Activated CD8-positive, alpha-beta T cell treated with anti-CD3 and anti-CD28 coated beads for 36 hours (primary cell): ENCODE measurements at places on chromosomes 2 and 18. TPM values are rescaled to one million over a fixed set of nuclear protein-coding genes. Genes with fewer than 3 reads are reported as not detected.

The RGPD4 gene
- not detected for total RNA-seq

GRCh38 chr2:205161156-205161839 lies 521.0 kb upstream of the NRP2 start:
- DNase-seq = no peak

DNA sequence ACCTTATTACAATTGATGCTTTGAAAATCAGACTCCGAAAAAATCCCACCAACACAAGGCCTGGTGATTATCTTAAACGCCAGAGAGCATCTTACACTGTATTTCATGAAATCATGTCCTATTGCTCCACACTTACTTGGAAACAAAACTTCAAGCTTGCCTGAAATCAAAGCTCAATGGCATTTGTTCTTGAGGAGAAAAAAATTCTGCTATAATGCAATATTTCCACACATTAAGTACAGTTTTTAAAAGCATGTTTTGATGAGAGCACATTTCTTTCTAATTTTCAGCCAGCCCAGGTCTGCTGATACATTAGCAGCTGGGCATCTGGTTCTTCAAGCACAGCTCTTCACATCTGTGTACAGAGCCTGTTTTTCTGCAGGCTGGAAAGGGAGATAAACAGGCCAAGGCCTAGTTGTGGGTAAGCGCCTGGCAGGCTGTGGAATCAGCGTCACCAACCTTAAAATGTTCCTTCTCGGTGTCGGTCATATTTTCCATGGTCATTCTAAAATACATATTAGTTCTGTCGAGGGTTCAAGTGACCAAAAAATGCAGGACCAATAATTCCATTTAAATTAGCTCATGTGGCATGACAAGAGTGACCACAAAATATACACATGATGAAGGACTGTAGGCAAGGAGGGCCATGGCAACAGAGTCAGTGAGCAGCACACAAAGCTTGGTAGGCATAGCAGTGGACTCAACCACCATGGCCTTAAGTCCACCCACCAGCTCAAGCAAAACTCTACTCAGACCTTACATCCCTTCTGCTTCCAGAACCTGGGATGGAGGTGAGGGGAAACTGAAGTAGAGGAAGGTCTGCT lies 20.9 kb downstream of the SLC8A1 start:
- no peak for DNase-seq

DNA sequence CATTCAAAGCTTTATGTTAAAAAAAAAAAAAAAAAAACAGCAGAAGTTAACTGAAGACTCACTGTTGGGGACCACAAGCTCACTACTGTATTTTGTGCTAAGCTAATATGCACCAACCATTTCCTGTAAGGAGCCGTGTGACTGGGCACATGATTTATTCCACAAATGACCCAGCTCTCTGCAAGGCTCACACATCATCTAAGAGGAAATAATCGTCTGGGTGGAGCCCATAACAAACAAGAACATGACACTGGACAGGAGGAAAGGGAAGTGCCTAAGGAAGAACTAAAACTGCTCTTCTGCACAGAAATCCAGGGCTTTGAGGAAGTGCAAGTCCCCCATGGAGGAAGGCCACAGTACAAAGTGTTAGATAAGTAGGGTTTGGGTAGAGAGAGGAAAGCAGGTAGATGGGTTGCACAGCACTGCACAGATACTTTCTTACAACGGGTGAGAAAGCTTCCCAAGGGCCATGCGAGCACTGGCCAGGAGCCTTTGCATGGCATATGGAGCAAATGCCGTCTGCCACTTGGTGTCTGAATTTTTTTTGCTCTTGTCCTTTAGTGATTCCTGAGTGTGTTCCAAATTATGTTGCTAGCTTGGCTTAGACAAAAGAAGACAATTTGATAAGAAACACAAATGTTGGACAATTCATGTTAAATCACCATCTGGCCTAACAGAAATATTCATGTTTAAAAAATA lies 24.4 kb downstream of the NFE2L2 start:
- peak; percentile 54 for DNase-seq

- no peak for DNase-seq
Measured at GRCh38 chr2:20480913-20481312, 34.0 kb downstream of the RHOB start.

DNA sequence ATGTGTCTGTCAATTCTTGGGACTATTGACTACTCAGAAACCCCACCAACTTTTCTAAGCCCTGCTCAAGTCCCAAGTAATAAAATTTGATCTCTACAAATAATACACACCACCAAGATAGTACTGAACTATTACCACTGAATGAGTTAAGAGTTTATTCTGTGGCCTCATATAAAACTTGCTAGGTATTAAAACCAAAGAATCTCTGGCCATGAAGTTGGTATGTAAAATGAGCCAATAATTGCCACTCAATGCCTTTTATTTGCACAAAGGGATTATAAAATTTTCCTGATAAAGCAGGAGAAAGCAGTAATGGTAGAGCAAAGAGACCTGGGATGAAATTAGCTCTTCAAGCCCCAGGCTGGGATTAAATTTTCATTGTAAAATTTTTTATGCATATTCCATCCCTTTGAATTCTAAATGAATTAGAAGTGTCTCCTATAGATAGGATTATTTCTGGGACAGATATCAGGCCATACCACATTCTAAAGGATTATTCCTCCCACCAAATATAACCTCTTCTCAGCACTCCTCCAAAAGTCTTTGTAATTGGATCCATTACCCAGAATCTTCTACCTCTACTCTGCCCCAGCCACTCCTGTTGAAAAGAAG lies 450.5 kb upstream of the ACVR2A start:
- no peak for DNase-seq

DNA sequence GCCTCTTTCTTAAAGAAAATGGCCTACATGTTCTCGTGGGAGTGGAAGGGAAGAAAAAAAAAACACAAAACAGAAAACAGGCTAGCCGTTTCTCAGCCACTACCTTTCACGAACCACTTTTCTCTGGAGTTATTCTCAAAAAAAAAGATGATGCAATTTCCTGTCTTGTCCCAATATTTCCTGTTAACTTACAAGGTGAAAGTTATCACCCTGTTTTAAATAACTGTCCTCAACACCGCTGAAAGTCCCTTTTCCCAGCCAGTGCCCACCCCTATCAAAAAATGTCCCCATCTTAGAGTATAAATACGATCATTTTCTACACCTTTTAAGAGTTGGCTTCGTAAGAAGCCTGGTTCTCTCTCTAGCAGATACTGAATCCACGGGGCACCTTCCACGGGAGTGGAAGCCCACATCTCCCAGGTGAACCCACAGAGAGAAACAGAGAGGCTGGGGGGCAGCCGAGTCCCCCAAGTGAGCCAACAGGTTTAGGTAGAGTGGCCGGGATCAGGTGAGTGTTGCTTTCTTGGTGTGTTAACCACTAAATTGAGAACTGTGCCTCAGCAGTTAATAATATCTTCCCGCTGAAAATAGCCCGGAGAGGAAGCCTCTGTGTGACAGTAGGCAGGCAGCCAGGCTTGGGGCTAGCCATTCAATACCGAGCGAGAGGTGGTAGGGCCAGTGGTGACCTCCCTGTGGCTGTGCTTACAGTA lies 15.9 kb downstream of the SMAD7 start:
- no peak for DNase-seq

DNA sequence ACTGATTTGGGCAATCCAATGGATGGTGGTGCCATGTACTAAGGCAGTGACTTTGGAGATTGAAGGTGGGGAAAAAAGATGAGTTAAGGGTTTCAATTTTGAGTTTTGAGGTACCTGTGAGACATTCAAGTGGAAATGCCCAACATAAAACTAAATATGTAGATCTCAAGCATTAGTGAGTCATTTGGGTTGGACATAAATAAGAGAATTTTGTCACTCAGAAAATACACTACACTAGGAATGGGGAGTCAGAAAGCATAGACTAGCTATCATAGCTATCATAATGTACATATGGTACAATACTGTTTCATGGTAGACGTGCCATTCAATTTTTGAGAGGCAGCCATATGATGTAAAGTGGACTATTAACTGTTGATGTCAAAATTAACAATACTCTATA lies 56.1 kb downstream of the FBXO11 start:
- no peak for DNase-seq
